ENCODE measurements at places on chromosomes 5 and 9.

- DNase-seq = no peak
These were observed 15.4 kb downstream of the SLC36A3 start for GRCh38 chr5:151288180-151288579.

GRCh38 chr5:147417135-147417813, 92.6 kb downstream of the DPYSL3 start:
- no peak for DNase-seq

DNA sequence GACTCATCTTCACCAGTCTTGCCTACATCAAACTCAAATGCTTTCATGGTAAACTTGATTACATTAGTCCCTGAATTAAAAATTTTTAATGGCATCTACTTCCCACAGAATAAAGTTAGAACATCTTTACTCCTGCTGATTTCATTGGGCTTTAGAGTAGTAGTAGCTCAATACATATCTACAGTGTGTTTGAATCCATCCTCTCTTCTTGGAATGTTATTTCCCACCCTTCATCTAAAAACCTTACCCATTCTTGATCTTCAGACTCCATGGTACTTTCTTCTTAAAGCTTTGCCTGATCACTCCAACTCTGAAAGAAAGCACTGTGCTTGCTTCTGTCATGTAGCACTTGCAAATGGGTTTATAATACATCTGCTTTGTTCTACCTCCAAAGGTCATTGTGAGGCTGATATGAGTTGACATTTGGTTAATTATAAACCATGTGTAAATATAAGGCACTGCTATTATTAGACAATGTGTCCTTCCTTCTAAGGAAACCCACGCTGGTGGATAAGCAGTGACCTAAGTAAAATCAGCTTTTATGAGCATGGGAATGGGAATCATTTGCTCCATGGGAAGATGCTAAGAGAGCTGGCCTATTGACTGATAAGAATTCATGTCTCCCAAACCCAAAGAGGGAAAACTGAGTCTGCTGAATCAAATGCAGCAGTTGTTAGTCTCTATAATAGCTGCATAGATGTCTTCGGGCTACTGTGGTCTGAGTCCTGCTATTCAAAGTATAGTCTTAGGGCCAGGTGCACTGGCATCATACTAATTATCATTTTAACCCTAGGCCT, 7.5 kb upstream of the PRLR start:
- DNase-seq = no peak

DNA sequence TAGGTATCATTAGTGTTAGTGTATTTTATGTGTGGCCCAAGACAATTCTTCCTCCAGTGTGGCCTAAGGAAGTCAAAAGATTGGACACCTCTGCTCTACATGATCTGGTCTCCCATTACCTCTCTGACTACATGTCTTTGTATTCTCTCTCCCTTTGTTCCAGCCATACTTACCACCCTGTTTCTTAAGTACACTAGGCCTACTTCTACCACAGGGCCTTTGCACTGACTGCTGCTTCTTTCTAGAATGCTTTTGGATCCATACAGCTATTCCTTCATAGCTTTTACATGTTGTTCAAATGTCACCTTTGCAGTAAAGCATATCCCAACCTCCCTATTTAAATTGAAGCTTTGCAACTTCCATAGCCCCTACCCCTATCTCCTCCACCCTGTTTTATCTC, 5.4 kb downstream of the XRCC4 start:
- DNase-seq = no peak

GRCh38 chr5:134581241-134581981, 51.2 kb downstream of the SAR1B start:
- no peak for DNase-seq

- DNase-seq = no peak
These were observed 16.3 kb upstream of the CCIN start for GRCh38 chr9:36152741-36153438.
